ENCODE measurements at places on chromosomes 3 and 15. TPM values are rescaled to one million over a fixed set of nuclear protein-coding genes. Genes with fewer than 3 reads are reported as not detected.

Gene BFSP2
- not detected for polyA plus RNA-seq

DNA sequence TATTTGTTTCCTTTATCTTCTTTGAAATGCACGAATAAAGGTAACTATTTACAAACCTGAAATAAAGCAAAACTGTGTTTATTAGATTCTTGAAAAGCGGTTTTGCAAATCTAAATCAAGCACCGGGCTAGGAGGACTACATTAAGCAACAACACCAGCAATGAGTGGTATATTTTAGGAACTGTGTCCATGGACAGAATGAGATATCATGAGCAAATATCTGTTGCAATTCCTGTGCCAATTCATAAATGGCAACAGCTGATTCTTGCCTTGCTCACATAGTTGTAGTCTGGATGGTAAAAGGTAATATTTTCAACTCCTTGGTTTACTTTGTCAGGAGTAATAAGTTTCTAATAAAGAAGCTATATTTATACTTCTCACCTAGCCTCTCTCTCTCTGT, 403.3 kb downstream of the LPP start:
- DNase-seq, result no peak

Gene SLC9A9
- polyA plus RNA-seq, result 2.9 TPM

Gene TIMP4
- 0.09 TPM for polyA plus RNA-seq

- no peak for DNase-seq
Measured at GRCh38 chr3:44058868-44059203, 182.8 kb upstream of the TOPAZ1 start.
